SJSA1 (cell line): ENCODE measurements at places on chromosomes 11 and 22. TPM values are rescaled to one million over a fixed set of nuclear protein-coding genes. Genes with fewer than 3 reads are reported as not detected.

DNA sequence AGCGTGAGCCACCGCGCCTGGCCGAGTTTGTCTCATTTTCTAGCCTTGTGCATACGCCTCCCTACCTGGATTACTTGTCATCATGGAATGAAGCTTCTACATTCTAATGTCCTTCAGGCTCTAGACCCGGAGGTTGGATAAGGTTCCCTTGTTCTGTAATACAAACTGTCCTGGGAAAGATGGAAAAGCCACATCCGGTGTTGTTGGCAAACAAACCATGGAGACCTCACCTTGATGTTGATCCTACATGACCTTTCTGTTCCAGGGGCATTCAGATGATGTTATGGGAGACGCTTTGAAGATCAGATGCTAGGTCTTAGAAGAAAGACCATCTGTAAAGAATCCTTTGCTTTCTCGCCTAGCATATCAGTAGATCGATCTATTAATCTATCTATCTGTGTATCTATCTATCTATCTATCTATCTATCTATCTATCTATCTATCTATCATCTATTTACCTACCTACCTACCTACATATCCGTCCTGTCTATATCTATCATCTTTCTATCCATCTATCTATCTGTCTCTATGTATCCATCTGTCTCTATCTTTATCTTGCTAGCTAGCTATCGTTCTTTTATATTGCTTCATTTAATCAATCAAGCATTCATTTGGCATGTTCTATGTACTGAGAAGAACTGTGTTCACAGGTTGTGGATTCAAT, 46.3 kb upstream of the GRK3 start:
- DNase-seq, result no peak

- DNase-seq, result no peak
Observed at GRCh38 chr22:40258017-40258416, 80.3 kb downstream of the TNRC6B start.

GRCh38 chr11:32118025-32118974, 27.4 kb downstream of the RCN1 start:
- DNase-seq, result peak; percentile 87

DNA sequence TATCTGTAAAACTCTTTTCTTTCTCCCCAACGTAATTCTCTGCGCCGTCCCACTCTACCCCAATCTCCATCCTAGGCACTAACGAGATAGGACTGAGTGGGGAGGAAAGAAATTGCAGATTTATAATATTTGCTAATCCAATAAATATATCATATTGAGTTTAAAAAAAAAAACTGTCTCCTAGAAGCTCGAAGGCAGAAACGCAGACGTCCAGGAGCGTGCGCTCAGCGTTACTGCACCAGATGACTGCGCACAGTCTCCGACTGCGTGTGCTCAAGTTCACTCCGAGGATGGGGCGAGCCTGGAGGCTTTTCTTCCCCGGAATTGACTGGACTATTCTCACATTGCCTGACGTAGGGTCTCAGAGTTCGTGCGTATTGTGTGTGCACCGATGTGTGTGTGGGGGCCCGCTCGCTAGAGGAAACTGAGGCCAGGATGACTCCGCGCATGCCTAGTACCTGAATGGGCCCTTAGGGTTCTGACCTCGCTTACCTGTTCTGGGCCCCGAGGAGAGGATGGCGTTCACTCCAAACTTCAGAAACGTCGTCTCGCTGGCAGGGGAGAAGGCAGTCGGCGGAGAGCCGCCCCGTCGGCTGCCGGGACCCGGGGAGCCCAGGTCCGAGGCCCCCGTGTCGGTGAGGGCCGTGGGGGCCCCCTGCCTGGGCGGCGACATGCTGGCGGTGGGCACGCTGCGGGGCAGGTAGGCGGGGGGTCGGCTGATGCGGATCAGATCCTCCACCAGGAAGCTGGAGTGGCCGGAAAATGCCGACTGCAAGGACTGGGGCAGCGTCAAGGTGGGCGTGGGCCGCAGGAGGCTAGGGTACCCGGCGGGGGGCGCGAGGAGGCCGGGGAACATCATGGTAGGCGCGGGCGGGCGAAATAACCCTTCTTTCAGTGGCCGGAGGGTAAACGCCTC, 551 bp downstream of the DBX1 start:
- no peak for DNase-seq

GRCh38 chr11:16891964-16892363, 122.2 kb downstream of the PLEKHA7 start:
- DNase-seq, result no peak

DNA sequence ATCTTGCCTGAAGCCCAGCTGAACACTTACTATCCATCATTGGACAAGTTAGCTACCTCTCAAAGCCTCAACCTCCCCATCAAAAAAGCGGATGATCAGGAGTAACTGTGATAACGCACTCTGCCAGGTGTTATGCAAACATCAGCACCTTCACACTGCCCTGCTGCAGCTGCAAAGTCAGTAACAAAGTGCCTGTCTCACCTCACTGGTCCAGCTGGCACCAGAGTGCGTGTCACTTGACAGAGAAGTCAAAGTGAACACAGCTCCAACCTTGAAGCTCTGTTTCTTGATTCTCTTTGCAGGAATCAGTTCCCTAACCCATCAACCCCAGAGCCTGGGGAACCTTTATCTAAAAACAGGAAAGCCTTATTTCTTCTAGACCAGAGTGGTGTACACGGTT, 413.6 kb downstream of the CTTN start:
- no peak for DNase-seq

GRCh38 chr11:30017445-30017895, 640 bp upstream of the KCNA4 start:
- DNase-seq, result no peak

- DNase-seq, result no peak
Observed at GRCh38 chr22:25193548-25193947, 6.1 kb upstream of the CRYBB3 start.

GRCh38 chr11:66962247-66962646, 4.1 kb upstream of the PC start:
- DNase-seq, result no peak

GRCh38 chr11:97110376-97110775, 720.6 kb downstream of the JRKL start:
- no peak for DNase-seq

GRCh38 chr11:61297746-61298145, 2.6 kb upstream of the VWCE start:
- DNase-seq, result peak; percentile 95

- DNase-seq, result no peak
Observed at GRCh38 chr11:117749541-117749910, 47.5 kb downstream of the DSCAML1 start.

- DNase-seq, result peak; percentile 14
Observed at GRCh38 chr22:48353116-48353947, 1474.3 kb downstream of the BRD1 start.

- DNase-seq, result no peak
Observed at GRCh38 chr22:50189184-50189848, 3.6 kb downstream of the TRABD start.

GRCh38 chr22:32808038-32808445, 6.5 kb downstream of the TIMP3 start:
- DNase-seq, result no peak

GRCh38 chr11:11280826-11281225, 72.2 kb downstream of the CSNK2A3 start:
- DNase-seq, result no peak

DNA sequence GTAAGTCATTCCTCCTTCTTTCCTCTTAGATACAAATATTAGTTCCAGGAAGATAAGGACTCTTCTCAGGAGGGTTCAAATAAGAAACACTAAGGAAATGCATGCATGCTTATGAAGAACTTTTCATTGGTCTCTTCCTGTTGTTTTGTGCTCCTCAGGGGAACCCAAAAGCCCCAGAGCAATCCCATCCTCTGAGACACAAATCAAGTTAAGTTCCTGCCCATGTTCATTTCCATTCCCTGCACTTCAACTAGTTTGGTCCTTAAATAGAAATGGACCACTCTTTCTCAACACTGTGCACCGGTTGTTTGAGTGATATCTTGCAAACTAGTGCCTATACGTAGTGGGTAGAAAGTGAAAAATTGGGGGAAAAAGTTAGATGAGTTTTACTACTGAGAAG, at the start of gene OR10G4:
OR10G4 (plus strand) TSS at position 301 of the 400 bp plus-strand sequence. CDS start 2,578 bp downstream, outside the sequence.
- no peak for DNase-seq

DNA sequence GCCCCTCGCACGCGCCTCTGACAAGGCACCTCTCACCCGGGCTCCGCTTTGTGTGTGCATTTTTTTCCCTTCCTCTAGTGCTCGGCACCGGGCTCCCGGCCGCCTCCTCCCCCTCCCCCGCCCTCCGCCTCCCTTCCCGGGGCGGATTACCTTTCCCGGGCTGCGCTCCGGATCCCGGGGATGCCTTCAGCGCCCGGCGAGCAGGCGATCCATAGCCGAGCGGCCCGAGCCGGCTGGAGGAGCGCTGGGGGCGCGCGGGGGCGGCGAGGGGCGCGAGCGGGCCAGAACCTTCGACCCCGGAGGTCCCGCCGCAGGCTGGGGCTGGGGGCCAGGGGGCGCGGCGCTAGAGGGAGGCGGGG, 282 bp downstream of the MPPED2 start:
- no peak for DNase-seq

- DNase-seq, result no peak
Observed at GRCh38 chr11:48106166-48106565, 110.4 kb upstream of the OR4B1 start.

DNA sequence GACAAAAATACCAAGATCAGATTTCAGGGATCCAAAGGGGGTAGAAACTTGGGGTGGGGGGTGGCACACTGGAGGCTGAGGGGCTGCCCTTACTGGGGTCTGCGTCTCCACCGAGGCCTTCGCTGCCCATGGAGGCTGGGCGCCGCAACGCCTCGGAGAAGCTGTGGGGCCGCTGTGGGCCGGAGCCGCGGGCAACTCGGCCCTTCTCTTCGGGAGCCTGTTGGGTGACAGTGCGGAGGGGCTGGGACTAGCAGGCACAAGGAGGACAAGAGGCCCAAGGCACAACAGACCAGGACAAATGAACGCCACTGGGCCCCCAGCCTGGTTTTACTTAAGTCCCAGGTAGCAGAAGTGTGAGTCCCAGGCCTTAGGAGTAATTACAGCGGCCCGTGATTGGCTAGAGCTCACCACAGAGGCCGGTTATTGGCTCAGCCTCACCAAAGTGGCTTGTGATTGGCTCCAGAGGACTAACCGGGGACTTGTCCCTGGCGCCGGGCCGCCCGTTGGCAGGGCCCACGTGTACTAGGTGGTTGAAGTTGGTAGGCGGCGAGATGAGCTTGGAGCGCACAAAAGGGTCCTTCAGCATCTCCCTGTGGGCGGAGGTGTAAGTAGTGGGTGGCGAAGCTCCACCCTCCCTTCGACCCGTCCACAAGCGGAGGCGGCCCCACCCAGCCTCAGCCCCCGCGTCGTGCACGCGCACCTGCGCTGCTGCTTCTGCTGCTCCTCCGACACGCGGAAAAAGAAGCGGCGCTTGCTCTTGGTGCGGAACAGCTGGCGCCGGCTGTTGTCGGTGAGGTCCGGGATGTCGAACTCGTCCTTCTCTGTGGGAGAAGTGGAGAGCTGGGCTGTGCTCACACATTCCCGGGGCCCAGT, 16.5 kb upstream of the MEN1 start:
- no peak for DNase-seq

DNA sequence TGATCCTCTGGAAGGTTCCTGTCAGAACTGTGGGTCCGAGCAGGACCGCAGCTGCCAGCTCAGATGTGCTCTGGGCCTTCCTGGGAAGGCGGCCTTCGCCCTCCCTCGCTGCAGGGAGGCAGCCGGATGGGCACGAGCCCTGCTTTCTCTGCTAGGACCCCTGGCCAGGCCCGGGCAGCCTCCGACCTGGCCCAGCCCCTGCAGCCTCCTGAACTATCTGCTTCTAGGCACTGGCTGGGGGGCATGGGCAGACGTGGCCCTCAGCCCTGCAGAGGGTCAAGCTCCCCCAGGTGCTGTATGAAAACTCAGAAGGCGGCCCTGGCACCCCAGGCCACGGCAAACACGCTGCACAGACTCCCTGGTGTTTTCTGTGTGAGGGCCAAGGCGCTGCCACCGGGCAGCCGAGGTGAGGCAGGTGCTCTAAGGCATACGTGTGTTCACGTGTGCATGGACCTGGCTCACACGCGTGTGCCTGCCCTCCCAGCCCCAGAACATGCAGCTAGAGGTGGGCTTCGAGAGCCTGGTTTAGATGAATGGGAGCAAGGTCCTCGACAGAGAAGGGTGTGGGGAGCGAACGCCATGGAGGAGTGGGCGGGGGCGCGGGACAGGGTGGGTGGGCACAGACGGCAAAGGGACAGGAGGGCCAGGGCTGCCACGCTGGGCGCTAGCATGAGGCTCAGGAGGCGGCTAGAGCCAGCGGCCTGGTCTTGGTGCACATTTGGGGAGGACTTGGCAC, 4.3 kb downstream of the LRFN4 start:
- no peak for DNase-seq

DNA sequence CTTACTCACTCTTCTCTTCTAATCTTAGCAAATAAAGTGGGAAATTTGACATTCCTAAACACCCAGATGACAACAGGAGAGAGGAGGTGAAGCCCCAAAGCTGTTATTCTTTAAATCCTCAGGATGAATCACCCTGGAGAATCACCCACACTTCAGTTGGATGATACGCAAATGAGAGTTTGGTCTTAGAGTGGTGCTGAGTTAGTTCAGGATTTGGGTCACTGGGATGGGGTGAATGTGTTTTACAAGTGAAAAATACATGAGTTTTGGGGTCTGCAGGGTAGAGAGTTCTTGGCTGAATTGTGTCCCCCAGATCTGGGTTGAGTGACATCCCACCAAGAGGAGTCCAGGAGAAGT, 117.2 kb downstream of the GGTLC2 start:
- DNase-seq, result no peak

DNA sequence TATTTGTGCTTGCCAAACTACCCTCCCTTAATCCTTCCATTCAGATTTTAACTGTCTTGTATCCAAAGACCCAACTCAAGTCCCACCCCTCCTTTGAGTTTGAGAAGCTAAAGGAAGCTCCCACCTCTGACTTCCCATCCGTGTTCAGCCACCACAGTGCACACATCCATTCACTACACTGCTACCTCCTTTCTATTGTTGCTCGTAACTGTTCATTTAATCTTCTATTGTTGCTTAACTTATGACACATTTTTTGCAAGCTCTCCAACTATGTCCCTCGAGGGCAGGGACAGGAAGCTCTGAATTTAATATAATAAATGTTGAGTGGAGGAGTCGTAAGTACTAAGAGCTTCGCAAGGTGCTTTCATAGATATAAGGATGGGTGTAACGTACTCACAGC, 10.4 kb downstream of the LARGE1 start:
- no peak for DNase-seq

Gene OR6T1
- total RNA-seq, result not detected in 2 replicates

Gene CASP5
- total RNA-seq, result not detected in 2 replicates

Gene TP53AIP1
- total RNA-seq, result not detected in 2 replicates

Gene BET1L
- total RNA-seq, result 9.8 and 10.5 TPM in 2 replicates

Gene GRIA4
- total RNA-seq, result not detected in 2 replicates

Gene MYO7A
- total RNA-seq, result not detected in 2 replicates

Gene DDB1
- total RNA-seq, result 188 and 303 TPM in 2 replicates

Gene PNPLA5
- total RNA-seq, result not detected in 2 replicates

Gene C22orf42
- total RNA-seq, result not detected in 2 replicates

Gene TMEM223
- total RNA-seq, result 39.7 and 42.4 TPM in 2 replicates

Gene TMEM80
- total RNA-seq, result 16.0 and 16.7 TPM in 2 replicates

Gene ALG12
- total RNA-seq, result 10.6 and 19.6 TPM in 2 replicates

Gene RFPL1
- not detected in 2 replicates for total RNA-seq
